Heart left ventricle (tissue), 16 donors: ENCODE measurements at places on chromosomes 7 and 10. TPM values are rescaled to one million over a fixed set of nuclear protein-coding genes. Genes with fewer than 3 reads are reported as not detected.

Gene MYL7
- total RNA-seq, result 3,272 TPM

Gene NPSR1
- total RNA-seq, result not detected

Gene TEX47
- not detected for total RNA-seq

Gene UNCX
- not detected for total RNA-seq

Gene TAF3
- 9.0 TPM for total RNA-seq

Gene ZNF722
- total RNA-seq, result not detected

Gene TUBAL3
- total RNA-seq, result 0.91 TPM

Gene KIF11
- 0.65 TPM for total RNA-seq

Gene PTPRZ1
- 2.6 TPM for total RNA-seq

Gene AKR1B15
- not detected for total RNA-seq

Gene PNLIPRP2
- total RNA-seq, result not detected

Gene PIK3CG
- 1.1 TPM for total RNA-seq

Gene CHST3
- total RNA-seq, result 27.3 TPM

Gene ENTPD1
- total RNA-seq, result 23.2 TPM

Gene HOXA6
- not detected for total RNA-seq

Gene COL17A1
- not detected for total RNA-seq

Gene CYP2C18
- not detected for total RNA-seq

Gene MMD2
- total RNA-seq, result not detected

Gene CLIP2
- total RNA-seq, result 6.6 TPM

Gene TIMM23B
- 13.9 TPM for total RNA-seq

Gene CHCHD2
- 412 TPM for total RNA-seq

Gene SPOCK2
- 15.1 TPM for total RNA-seq

Gene TRIM50
- total RNA-seq, result not detected

Gene JAZF1
- total RNA-seq, result 18.6 TPM

Gene RELN
- total RNA-seq, result 1.3 TPM

Gene NOS3
- 9.4 TPM for total RNA-seq

Gene GPER1
- total RNA-seq, result 2.0 TPM

Gene SLC16A9
- 0.62 TPM for total RNA-seq

Gene DPYSL4
- total RNA-seq, result 26.7 TPM

Gene CPED1
- 27.5 TPM for total RNA-seq

Gene NAMPT
- 573 TPM for total RNA-seq

Gene MEPCE
- 17.6 TPM for total RNA-seq

Gene CPN1
- total RNA-seq, result not detected

Gene ADD3
- total RNA-seq, result 54.7 TPM

Gene FAM237B
- not detected for total RNA-seq

Gene CLDN4
- not detected for total RNA-seq

Gene EPHB6
- 5.0 TPM for total RNA-seq

Gene AGR2
- not detected for total RNA-seq

Gene GATA3
- 2.9 TPM for total RNA-seq

Gene SEMA3C
- 110 TPM for total RNA-seq

Gene PDE6C
- total RNA-seq, result not detected

Gene MDH2
- total RNA-seq, result 591 TPM

Gene TDRD1
- total RNA-seq, result 0.68 TPM

Gene SLC26A5
- total RNA-seq, result not detected

Gene CHRM2
- 25.3 TPM for total RNA-seq

Gene OR6V1
- total RNA-seq, result not detected

Gene ETV1
- 37.5 TPM for total RNA-seq

Gene SORCS1
- total RNA-seq, result 3.5 TPM

Gene GPR15LG
- total RNA-seq, result not detected

Gene ABCB4
- total RNA-seq, result 7.5 TPM

Gene ADAMTS14
- 3.8 TPM for total RNA-seq

Gene RBM20
- total RNA-seq, result 152 TPM
